ENCODE measurements at places on chromosomes 2 and 18.

DNA sequence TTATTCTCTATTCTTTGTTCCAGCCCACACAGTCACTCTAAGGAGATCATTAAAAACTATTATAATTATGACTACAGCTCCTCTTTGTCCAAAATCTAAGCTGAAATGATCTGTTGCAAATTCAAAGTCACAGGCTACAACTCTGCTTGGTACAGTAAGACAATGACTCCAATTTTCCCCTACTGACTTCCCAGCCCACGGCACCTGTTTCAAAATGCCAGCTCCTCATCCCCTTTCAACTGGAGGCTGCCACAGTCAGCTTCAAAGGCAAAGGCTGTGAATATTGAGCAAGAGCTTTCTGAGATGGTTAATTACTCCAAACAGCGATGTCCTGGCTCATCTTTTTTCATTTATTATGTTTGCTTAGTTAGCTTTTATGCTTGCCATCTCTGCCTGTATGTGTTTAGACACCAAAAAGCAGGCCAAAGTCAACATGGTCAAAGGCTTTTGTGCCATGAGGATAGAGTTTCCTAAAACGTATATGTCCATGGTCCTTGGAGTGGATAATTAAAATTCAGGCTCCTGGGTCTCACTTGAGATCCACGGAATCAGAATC is 141.1 kb downstream of the DOCK10 start:
- no peak for DNase-seq

- DNase-seq, result no peak
These were observed 142.9 kb downstream of the ASB1 start for GRCh38 chr2:238569507-238570195.

DNA sequence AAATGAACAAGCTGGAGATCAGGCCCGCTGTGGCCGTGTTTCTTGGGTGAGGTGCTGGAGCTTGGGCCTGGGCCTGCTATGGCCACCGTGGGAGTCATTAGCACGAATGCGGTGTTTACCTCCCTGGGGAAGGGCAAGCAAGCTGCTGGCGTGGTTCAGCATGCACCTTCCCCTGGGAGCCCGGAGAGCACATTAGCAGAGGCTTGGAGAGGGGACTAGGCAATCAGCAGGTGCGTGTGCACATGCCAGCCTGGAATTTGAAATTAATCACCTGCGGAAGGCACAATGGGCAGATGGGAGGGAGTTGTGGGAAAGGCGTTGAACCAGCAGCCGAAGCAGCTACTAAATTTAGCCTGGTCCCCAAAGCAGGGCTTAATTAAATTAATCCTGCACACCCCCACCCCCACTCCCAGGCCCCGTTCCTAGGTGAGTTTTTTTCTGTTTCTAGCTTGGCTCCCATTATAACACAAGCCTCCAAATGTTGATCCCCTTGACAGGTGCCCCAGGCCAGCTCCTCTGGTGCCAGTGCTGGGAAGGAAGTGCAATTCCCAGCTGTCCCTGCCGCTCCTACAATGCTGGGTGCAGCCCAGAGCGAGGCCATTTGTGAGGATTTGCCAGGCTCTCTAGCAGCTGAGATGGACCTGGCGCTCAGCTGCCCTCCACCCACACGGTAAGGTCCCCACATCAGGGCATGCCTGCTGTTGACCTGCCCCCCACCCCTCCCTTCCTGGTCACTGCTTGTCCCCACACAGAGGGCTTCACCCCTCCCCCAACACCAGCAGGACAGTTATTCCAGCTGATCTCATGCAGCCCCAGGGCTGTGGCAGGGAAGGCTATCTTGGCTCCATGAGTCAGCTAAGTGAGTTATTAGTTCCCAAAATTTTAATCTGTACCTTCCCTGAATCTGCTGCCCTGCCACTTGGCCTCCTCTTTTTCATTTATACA is 115.0 kb downstream of the ZBTB7C start:
- no peak for DNase-seq

DNA sequence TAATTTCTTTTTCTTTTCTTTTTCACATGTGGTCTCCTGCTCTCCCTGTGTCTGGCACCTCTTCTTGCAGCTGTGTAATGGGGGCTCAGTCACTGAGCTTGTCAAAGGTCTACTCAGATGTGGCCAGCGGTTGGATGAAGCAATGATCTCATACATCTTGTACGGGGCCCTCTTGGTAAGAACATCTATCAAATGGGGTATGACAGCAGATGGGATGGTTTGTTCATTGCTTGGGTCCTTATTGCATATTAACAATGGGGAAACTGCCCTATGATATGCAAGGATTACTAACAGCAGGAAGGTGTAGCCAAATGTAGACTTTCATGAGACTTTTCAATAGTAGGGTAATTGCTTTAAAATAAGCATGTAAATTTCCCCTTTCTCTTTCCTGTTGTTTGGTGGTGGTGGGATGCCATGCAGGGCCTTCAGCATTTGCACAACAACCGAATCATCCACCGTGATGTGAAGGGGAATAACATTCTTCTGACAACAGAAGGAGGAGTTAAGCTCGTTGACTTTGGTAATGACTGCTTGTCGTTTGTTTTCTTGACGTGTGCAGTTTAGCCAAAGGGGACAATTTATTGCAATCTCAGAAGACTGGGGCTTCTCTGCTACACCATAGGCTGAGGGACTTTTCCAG is 36.5 kb downstream of the MYO3B start:
- no peak for DNase-seq

Data from neuronal stem cell (in vitro differentiated cells).